ENCODE measurements at places on chromosomes 13 and 19. TPM values are rescaled to one million over a fixed set of nuclear protein-coding genes. Genes with fewer than 3 reads are reported as not detected.
A peak's percentile ranks its signal among the peaks of the same experiment; 100 is the strongest.

Gene A1BG
- total RNA-seq, result 47.4 TPM

Gene KLK15
- not detected for total RNA-seq

Gene THSD1
- total RNA-seq, result 3.3 TPM

Gene COG6
- total RNA-seq, result 24.3 TPM

Gene ELAVL3
- total RNA-seq, result not detected

Gene FCGBP
- total RNA-seq, result 6.4 TPM

Gene ZNF442
- total RNA-seq, result 2.5 TPM

Gene KIR3DL1
- total RNA-seq, result not detected

- H3K27ac ChIP-seq, result no peak overlapping the region
- H3K4me3 ChIP-seq, result no peak overlapping the region
- H3K36me3 ChIP-seq, result no peaks in the 10 kb centered on the region
- DNase-seq, result no peak
- no peaks in the 10 kb centered on the region for H3K4me1 ChIP-seq
- no peaks in the 10 kb centered on the region for H3K27me3 ChIP-seq
Measured at GRCh38 chr13:78147905-78148304, 229.3 kb upstream of the EDNRB start.

GRCh38 chr13:57632276-57633140, 964 bp downstream of the PCDH17 start:
- peaks cover 3% of the 10 kb centered on the region for H3K27me3 ChIP-seq
- H3K4me1 ChIP-seq, result no peaks in the 10 kb centered on the region
- no peaks in the 10 kb centered on the region for H3K36me3 ChIP-seq
- no peak overlapping the region for H3K4me3 ChIP-seq
- no peak for DNase-seq

- no peaks in the 10 kb centered on the region for H3K4me1 ChIP-seq
- H3K4me3 ChIP-seq, result no peak overlapping the region
- no peaks in the 10 kb centered on the region for H3K27me3 ChIP-seq
- no peak for DNase-seq
Measured at GRCh38 chr13:109357751-109358471, 428.5 kb downstream of the IRS2 start.

GRCh38 chr19:44308011-44308410, 3.2 kb upstream of the ZNF235 start:
- H3K27ac ChIP-seq, result no peak overlapping the region
- H3K4me3 ChIP-seq, result no peak overlapping the region
- no peaks in the 10 kb centered on the region for H3K4me1 ChIP-seq

DNA sequence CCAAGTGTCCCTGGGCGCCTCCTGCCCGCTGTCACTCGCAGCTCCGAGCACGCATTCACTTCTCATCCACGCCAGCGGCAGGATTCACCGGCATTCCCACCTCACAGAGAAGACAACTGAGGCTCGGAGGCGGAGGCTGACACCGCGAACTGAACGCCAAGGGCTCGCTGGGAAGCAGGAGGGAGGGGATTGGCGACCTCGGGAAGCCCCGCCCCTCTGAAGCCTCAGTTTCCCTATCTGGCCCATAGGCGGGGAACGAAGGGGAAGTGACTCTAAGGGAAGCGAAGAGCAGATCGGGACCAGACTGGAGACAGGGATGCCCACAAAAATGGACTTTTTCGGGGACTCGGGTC, 256 bp downstream of the MICOS13 start:
- peaks cover 5% of the 10 kb centered on the region for H3K36me3 ChIP-seq
- no peak for DNase-seq
- H3K27ac ChIP-seq, result peak overlapping the region; percentile 94

DNA sequence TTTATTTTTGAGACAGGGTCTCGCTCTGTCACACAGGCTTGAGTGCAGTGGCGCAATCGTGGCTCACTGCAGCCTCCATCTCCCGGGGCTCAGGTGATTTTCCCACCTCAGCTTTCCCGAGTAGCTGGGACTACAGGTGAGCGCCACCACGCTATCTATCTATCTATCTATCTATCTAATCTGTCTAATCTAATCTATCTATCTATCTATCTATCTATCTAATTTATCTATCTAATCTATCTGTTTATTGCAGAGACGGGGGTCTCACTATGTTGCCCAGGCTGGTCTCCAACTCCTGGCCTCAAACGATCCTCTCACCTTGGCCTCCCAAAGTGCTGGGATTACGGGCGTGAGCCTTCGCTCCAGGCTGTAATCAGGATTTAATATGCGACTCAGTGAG, 587 bp downstream of the ZNF613 start:
- H3K27ac ChIP-seq, result peak overlapping the region; percentile 92
- no peak for DNase-seq
- H3K4me3 ChIP-seq, result peak overlapping the region; percentile 64
- H3K36me3 ChIP-seq, result no peaks in the 10 kb centered on the region
- no peaks in the 10 kb centered on the region for H3K4me1 ChIP-seq

DNA sequence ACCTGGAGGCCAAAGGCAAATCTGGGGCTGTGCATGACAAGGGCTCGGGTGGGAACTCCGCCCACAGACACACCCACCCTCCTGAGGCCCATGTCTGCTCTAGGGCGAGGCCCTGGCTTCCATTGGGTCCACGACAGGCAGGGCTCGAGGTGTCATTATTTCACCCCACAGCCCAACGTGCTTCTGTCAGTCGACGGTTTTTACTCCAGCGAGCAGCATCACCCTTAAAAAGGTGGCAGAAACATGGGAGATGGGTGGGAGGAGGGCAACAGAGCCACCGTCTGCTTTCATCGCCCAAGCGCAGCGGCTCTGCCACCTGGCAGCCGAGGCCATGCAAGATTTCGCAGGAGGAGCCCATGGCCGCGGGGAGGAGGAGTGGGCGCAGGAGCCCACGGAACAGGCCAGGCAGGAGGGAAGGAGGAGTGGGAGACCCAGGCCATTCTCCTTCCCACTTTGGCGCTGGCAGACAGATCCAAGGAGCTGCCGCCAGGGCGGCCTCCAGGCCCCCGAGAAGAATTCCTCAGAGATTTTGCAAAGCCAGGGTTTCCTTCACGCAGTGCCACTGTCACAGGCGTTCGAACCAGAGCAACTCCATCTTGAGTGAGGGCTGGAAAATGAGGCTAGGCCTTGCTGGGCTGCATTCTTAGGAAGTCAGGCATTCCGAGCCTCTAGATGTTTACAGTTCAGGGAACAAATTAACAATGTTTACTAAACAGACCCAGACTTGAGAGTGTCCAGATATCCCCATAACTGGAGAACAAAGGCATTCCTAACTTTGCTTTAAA, 49.3 kb upstream of the TUBGCP3 start:
- H3K36me3 ChIP-seq, result no peaks in the 10 kb centered on the region
- H3K4me1 ChIP-seq, result no peaks in the 10 kb centered on the region
- no peak for DNase-seq
- no peak overlapping the region for H3K4me3 ChIP-seq

- no peak overlapping the region for H3K27ac ChIP-seq
- no peaks in the 10 kb centered on the region for H3K27me3 ChIP-seq
- no peak for DNase-seq
- no peaks in the 10 kb centered on the region for H3K36me3 ChIP-seq
- H3K4me1 ChIP-seq, result no peaks in the 10 kb centered on the region
Measured at GRCh38 chr13:34421347-34421719, 520.7 kb upstream of the NBEA start.

- no peaks in the 10 kb centered on the region for H3K36me3 ChIP-seq
- H3K4me1 ChIP-seq, result peaks cover 31% of the 10 kb centered on the region
- H3K27me3 ChIP-seq, result no peaks in the 10 kb centered on the region
Measured at GRCh38 chr19:1154731-1155351, 19.2 kb downstream of the SBNO2 start.

DNA sequence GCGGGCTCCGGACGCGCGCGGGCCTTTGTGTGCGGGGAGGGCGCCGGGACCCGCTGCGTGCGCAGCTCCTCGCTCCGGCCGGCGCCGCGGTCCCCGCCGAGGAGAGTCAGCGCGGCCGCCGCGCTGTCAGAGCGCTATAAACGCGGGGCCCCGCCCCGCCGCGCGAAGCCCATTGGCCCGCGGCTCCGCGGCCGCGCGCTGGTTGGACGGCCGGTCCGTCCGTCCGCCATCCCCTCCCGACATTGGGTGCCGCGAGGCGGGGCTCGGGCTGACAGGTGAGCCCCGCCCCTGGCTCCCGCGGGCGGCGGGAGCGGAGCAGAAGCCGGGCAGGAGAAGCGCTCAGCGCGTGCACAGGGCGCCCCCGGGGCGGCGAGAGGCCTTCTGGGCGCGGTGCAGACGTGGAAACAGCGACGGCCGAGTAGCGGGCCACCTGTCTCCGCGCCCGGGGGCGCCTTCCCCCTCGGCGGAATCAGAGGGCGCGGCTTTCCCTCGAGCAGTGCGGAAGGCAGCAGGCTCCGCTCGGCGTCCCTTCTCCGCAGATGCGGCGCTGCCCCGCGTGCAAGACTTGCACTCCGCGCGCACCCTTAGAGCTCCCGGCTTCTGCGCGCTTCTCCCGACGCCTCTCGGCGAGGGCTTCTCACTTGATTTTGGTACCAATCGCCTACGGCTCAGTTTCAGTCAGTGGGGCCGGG, at the start of gene EFNB2:
Gene EFNB2, minus strand, starts transcription at position 111 of the 692 bp plus-strand sequence. CDS start 698 bp downstream, outside the sequence.
- H3K4me3 ChIP-seq, result peak within 1 kb of the TSS; percentile 55
- no peaks in the 10 kb centered on the region for H3K27me3 ChIP-seq
- H3K4me1 ChIP-seq, result peaks cover 3% of the 10 kb centered on the region
- H3K36me3 ChIP-seq, result no peaks in the 10 kb centered on the region

GRCh38 chr13:114147803-114148520, 15.5 kb upstream of the RASA3 start:
- no peak overlapping the region for H3K27ac ChIP-seq
- no peak overlapping the region for H3K4me3 ChIP-seq
- no peak for DNase-seq
- peaks cover 6% of the 10 kb centered on the region for H3K4me1 ChIP-seq
- no peaks in the 10 kb centered on the region for H3K27me3 ChIP-seq

DNA sequence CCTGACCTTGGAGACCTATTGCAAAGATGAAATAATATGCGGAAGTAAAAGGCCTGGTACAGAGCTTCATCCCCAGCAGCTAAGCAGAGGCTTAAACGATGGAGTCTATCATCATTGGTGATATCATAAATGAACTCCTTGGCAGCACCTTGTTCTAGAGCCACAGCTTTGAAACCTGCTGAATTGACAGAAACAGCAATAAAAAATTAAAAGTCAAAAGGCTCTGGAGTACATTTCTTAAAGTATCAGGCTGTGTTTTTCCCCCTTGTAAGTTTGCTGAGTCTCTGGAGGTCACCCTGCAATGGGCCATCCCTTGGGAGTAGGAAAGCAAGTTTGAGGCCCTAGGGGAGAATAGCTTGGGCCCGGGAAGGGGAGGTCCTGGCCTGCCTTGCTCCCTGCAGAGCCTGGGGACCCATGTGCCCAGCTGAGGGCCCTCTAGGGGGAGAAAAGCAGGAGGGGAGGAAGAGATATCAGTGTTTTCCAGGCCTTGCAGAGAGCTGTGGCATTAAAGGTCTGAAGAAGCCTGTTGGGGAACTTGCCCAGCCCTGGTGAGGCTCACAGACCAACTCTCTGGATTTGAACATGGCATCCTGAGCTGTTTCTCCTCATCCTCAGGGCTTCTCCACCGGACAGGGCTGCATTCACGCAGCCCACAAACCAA, 416.1 kb downstream of the ZNF536 start:
- H3K4me1 ChIP-seq, result no peaks in the 10 kb centered on the region
- H3K27me3 ChIP-seq, result peaks cover 3% of the 10 kb centered on the region
- no peak overlapping the region for H3K27ac ChIP-seq
- DNase-seq, result no peak

DNA sequence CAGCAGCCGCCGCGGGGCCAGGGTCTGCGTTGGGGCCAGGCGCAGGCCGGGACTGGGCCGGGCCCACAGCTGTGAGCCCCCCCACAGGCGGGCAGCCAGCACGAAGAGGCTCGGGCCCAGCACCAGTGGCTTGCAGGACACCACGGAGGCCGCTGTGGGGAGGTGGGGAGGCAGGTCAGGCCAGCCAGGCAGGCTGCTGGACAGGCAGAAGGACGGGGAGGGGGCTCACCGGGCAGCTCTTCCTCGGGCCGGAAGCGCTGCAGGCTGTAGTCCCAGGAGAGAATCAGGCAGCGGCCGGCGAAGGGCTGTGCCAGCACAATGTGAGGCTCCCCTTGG, 8.3 kb downstream of the LGI4 start:
- H3K4me3 ChIP-seq, result no peak overlapping the region
- peaks cover 8% of the 10 kb centered on the region for H3K4me1 ChIP-seq
- H3K27me3 ChIP-seq, result no peaks in the 10 kb centered on the region
- no peak for DNase-seq
- no peak overlapping the region for H3K27ac ChIP-seq

DNA sequence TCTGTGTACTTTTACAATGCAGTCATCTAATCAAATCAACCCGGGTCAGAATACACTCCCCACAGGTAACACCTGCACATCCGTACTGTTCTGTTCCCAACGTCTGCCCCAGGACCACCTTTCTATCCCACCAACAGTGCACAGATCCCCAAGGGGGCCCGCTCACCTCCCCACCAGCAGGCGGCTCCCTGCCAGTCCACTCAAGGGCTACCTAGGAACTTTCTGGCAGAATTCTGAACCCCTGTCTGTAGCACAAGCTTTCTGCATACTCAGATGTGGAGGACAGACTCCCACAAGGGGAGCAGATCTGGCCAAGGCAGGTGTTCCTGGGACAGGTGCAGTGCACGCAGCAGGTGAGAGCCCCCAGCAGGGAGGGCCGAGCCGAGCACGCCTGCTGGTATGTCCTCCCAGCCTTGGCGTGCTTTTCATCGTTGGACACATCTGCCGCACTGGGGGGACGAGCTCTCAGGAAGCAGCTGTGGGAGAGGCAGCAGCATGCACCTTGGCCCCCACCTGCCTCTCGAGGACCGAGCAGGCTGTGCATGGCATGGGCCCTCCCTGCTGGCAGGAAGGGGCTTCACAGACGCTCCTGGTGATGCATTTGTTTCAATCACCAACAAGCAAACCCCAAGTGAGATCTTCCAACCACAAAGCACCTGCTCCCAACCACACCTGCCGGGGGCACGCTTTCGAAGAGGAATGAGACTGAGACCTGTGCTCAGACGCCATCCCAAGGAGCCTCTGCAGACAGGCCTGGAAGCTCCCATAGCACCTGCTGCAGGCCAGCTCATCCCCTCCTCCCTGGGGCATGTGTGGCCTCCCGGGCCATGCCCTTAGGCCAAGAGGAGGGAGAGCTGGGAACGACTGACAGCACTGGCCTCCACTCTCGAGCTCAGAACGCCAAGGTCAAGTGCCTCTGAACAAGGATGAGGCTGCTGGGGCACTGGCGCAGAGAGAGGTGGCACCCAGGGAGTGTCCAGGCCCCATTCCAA, 35.9 kb downstream of the RAB20 start:
- no peak overlapping the region for H3K4me3 ChIP-seq
- peaks cover 19% of the 10 kb centered on the region for H3K4me1 ChIP-seq
- no peak overlapping the region for H3K27ac ChIP-seq
- H3K27me3 ChIP-seq, result no peaks in the 10 kb centered on the region
- H3K36me3 ChIP-seq, result no peaks in the 10 kb centered on the region

All from Panc1 (cell line).